OCI-LY7 (cell line): ENCODE measurements at places on chromosomes 11 and 22. TPM values are rescaled to one million over a fixed set of nuclear protein-coding genes. Genes with fewer than 3 reads are reported as not detected.

DNA sequence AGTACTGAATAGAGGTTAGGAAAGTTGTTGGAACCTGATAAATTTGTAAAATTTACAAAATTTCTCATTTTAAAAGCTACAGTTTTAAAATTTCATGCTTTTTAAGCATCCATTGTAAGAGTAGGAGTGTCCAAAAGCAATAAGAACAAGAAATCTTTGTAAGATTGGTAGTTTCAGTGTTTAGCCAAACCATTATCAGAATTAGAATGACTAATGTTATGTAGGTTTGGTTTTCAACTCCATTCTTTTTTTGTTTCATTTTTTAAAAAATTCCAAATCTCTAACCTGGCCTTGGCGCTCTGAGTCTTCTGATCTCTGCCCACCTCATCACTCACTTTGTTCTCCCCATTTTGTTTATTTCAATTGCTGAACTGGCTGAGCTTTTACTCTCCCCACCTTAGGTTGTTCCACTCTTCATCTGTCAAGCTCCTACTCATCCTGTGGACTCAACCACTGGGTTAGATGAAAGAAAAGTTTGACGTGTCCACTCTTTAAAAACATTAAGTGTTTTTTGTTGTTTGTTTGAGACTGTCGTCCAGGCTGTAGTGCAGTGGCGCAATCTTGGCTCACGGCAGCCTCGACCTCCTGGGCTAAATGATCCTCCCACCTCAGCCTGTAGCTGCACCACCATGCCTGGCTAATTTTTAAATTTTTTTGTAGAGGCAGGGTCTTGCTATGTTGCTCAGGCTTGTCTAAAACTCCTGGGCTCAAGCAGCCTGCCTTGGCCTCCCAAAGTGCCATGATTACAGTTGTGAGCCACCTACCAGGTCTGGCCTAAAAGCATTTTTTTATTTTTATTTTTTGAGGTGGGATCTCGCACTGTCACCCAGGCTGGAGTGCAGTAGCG, 14.0 kb downstream of the EP300 start:
- DNase-seq: no peak

DNA sequence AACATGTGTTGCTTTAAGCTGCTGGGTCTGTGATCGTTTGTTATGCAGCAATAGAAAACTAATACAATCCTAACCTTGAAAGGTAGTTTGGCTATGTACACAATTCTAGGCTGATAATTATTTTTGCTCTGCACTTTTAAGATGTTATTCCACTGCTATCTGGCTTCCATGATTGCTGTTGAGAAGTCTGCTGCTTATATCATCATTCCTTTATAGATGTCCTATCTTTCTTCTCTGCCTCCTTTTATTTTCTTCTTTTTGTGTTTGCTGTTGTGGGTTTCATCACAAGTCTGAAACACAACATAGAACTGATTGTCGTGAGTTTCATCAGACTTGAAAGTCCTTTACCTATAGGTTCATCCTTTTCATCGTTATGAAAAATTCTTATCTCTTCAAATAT, 24.1 kb downstream of the FXYD6 start:
- DNase-seq: no peak

DNA sequence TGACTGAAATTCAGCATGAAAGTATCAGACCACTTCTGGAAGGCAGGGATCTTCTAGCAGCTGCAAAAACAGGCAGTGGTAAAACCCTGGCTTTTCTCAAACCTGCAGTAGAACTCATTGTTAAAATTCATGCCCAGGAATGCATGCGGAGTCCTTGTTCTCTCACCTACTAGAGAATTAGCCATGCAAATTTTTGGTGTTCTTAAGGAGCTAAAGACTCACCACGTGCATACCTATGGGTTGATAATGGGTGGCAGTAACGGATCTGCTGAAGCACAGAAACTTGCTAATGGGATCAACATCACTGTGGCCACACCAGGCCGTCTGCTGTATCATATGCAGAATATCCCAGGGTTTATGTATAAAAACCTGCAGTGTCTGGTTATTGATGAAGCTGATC, 19.1 kb downstream of the ZBTB44 start:
- no peak for DNase-seq

GRCh38 chr11:95522874-95523273, 266.7 kb downstream of the FAM76B start:
- no peak for DNase-seq

DNA sequence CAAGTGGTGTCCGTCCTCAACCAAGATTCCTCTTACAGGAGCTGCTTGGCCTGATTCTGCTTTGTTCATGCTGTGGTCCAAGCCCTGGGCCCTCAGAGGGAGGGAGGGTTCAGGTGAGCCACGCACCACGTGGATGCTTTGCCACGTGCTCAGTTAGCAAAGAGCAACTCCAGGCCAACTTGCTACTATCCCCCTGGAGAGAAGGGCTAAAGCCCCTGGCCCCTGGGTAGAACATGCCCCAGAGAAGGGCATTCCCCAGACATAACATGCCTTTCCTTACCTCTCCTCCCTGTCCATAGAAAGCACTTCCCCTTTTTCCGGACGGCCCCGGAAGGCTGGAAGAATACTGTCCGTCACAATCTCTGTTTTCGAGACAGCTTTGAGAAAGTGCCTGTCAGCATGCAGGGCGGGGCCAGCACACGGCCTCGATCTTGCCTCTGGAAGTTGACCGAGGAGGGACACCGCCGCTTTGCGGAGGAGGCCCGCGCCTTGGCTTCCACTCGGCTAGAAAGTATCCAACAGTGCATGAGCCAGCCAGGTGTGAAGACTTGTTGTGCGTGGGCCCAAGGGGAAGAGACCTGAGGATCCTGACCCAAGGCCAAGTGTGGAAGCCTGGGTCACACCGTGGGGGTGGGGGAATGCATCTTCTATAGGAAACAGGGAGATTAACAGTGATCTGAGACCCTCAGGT, 8.8 kb downstream of the FOXR1 start:
- no peak for DNase-seq

DNA sequence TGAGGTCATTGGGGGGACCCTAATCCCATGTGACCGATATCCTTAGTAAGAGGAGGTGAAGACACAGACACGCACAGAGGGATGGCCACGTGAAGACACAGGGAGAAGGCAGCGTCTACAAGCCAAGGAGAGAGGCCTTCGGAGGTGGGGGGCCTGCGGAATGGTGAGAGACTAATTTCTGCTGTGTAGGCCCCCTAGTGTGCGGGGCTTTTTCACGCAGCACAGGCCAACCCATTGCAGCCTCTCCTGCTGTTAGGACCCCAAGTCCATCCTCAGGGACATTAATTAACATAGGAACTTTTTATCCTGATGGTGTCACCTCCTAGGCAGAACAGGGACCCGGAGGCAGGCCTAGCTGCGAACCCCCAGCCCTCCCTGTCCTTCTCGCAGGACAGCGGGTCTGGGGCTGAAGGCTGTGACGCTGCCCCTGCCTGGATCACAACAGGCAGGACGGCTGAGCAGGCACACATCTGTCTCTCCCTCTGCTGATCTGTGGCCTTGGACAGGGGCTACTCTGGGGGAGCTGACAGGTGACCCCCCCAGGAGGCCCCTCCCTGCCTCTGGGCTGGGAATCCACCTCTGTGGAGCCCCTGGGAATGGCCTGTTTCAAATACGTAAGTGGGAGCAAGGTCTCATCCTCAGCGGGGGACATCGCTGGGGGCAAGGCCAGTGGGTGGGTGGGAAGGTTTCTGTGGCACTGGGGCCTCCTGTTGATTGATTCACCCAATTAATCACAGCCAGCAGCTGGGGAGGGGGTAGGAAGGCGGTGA, 7.9 kb downstream of the ASCL2 start:
- no peak for DNase-seq

DNA sequence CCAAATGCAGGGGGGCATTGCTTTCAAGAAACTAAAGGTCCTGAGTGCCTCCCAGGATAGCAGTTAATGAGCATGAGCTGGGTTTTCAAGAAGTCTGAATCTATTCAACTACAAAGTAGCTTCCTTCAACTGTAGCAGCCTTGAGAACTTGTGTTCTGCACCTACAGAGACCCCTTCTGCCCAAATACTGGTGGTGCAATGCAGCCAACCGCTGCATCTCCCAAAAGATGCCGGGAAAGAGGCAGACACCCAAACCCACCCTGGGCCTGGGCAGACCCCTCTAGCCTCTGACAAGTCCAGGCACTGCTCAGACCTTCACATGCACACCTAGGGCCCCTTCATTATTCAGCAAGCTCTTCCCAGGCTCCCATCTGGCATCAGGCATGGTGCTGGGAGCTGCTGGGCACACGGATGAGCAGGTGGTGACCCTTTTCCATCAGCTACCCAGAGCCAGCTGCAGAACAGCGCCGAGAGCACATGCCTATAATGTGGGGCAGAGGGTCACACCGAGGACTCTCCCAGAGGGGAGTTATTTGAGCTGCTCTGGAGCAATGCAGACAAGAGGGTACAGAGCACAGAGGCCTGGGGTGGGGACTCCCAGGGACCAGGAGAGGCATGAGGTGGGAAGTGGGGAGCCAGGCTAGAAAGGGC, 44.9 kb upstream of the ETS1 start:
- peak; percentile 90 for DNase-seq

DNA sequence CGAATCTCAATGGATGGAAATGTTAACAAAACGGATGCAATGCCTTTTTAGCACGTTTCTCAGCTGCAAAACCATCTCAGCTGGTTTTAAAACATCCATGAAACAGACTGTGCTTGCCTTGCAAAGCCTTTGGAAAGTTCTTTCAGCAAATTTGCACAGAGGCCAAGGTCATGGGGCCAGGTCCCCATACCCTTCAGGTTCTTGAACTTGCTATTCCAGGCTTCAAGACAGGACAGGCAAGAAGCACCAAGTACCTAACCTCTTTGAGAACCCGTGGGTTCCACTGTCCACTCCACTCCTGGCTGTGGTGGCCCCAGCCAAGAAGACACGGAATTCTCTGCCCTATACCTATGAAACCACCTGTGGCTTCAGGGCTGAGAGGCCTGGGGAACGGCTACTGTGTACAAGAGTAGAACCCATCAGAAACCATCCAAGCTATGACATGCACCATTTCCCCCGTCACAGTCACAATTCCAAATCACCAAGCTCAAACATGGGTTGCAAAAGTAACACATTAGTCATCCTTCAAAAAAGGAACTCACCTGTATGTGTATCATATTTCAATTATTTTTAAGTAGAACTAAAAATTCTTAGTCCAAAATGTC, 17.0 kb downstream of the TNKS1BP1 start:
- DNase-seq: no peak

DNA sequence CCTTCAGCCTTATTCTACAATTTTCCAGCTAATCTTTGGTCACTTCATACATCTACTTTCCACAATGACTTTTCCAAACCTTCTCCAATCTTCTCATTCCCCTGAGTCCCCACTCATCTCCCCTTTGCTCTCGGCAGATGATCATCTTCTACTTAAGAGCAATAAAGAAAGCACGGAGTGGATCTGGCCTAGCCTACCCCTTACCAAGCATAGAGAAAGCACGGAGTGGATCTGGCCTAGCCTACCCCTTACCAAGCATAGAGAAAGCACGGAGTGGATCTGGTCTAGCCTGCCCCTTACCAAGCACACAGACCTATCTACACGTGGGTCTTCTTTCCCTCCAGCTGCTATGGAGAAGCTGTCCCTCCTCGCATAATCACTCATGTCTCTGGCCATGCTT, 558.6 kb downstream of the OPCML start:
- no peak for DNase-seq

DNA sequence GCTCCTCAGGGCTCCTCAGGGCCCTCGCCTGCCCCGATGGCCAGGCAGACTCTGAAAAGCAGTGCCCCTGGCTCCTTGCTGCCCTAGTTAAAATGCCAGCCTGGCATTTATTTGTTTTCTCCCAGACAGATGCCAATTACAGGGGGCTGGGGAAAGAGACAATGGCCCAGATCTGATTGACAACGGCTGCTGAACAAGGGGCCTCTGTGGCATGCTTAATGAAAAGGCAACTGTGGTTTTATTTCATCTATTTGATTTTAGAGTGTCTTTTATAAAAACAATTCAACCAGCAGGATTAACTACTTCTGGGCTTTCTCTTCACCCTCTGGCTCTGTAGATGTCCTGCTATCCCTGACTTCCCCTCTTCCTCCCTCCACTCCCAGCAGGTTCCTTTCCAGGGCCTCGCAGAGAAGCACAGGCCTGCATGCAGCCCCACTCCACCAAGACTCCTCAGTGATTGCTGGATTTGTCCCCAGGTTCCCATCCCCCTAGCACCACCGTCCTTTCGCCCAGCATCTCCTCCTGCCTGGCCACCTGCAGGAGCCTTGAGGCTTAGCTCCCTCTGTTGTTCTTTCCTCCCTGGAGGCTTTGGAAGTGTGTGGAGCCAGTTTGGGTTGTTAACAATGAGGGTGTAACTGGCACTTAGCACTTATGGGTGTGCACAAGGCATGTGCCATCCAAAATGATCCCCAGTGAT, 171.1 kb downstream of the TENM4 start:
- DNase-seq: no peak

DNA sequence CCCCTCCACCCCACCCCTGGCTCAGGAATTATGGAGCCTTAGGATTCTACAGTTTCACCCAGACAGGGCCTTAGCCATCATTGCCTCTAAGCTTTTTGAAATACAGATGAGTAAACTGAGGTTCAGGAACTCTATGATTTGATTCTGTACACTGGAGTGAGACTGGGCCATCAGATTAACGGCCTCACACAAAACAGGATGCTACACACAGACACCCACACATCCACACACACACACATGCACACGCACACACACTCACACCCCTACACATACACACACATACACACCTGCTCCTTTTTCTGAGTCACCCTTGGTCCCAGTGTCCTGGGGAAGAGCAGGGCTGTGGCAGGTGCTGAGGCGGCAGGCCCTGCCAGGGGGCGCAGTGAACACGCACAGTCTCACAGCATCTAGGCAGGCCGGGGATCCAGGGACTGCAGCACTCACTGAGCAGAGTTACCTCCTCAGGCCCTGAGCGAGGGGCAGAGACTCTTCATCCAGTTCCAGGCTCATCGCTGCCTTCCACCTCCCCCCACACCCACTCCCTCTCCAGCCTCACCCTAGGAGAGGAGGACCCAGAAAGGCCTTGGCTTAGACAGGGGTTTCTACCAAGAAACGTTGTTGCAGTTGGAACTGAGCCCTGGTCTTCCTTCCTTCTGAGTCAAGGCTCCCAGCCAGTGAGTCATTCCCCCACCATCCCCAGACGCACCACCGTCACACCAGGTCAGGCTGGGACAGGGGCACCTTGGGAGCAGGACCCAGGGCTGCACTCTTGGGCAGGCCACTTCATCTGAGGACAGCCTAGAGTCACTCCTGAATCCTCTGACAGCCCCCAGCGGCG, 89.8 kb upstream of the PARVA start:
- no peak for DNase-seq

GRCh38 chr22:46150655-46151477, 540 bp downstream of the PPARA start:
- peak; percentile 13 for DNase-seq

GRCh38 chr22:34161431-34162123, 241.3 kb upstream of the LARGE1 start:
- no peak for DNase-seq

RHBDD3 gene
- total RNA-seq: 38.6 and 39.2 TPM in 2 replicates

IGF2 gene
- not detected in 2 replicates for total RNA-seq

GRK3 gene
- total RNA-seq: 39.3 and 39.5 TPM in 2 replicates

SAA4 gene
- total RNA-seq: not detected in 2 replicates

IL17REL gene
- total RNA-seq: not detected in 2 replicates

TSSK2 gene
- not detected in 2 replicates for total RNA-seq

MMP12 gene
- not detected in 2 replicates for total RNA-seq

ZNF280B gene
- 5.1 and 5.3 TPM in 2 replicates for total RNA-seq
